HTR-8/SVneo (cell line): ENCODE measurements at places on chromosomes 4 and X.

DNA sequence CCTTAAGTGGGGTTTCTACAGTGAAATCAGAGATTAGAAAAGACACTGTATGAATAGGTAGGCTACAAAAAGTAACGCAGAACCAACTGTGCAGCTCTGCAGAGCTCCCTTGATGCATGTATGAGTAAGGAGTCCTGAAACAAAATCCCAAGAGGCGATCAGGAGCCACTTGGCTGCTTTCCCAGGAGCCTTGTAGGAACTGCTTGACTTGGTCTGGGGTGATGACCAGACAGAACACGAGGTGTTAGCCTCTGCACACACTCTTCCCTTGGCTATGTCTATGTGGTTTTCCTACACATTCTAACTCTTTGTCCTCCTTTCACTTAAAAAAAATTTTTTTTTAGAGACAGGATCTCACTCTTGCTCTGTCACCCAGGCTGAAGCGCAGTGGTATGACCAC is 22.8 kb upstream of the AP1S2 start:
- no peak for DNase-seq

- no peak for DNase-seq
These were observed 57.1 kb downstream of the TMEM131L start for GRCh38 chr4:153523164-153523796.

DNA sequence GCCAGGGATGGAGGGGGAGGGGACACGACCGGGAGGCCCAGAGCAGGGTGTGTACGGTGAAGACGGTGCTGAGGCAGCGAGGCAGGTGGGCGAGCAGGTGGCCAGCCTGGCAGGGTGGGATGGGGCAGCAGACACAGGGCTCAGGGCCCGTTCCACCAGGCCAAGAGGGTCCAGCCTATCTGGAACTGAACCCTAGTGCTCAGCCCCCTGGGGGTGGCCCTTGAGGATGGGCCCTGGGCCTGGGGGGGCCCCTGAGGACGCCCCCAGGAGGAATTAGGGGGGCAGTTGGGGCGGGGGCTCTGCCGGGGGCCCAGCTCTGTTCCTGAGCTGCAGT is 3.0 kb upstream of the HGFAC start:
- DNase-seq: no peak

DNA sequence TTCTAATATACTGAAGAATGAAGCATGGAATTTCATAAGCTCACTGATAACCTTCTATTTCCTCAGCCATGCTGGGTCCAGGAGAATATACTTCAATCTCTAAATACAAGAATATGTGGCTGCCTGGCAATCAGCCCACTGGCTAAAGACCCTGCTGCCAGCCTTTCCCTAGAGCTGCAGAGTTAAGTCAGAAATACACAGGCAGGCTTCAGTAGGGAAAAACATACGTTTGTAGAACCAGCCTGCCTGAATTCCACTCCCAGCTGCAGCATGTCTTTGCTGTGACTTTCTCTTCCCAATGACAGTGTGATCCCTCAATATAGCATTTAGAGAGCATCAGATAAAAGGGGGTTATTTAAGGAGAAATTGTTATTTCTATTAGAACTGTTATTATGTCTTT is 289.1 kb downstream of the PCDH19 start:
- DNase-seq: no peak

GRCh38 chrX:14819769-14820168 is 53.1 kb downstream of the FANCB start:
- DNase-seq: no peak

- no peak for DNase-seq
These were observed 23.7 kb downstream of the DOK7 start for GRCh38 chr4:3486541-3487540.

GRCh38 chr4:110840221-110840654 is 217.4 kb upstream of the PITX2 start:
- DNase-seq: peak; percentile 8

GRCh38 chr4:183139972-183140570 is 41.0 kb downstream of the WWC2 start:
- no peak for DNase-seq

GRCh38 chr4:98204236-98204553 is 57.0 kb upstream of the RAP1GDS1 start:
- no peak for DNase-seq
